Fibroblast of lung (primary cell): ENCODE measurements at places on chromosomes 1 and 21. TPM values are rescaled to one million over a fixed set of nuclear protein-coding genes. Genes with fewer than 3 reads are reported as not detected.
A peak's percentile ranks its signal among the peaks of the same experiment; 100 is the strongest.

- DNase-seq, result peak; percentile 36
These were observed 44.1 kb upstream of the GLIS1 start for GRCh38 chr1:53783056-53783455.

DNA sequence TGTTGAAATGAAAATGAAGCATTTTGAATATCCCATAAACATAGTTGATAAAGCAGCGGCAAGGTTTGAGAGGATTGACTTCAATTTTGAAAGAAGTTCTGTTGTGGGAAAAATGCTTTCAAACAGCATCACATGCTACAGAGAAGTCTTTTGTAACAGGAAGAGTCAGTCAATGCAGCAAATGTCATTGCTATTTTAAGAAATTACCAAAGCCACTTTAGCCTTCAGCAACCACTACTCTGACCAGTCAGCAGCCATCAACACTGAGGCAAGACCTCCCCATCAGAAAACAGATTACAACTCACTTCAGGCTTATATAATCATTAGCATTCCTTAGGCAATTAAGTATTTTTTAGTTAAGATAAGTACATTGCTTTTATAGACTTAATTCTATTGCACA, 33.8 kb upstream of the FCRL3 start:
- DNase-seq, result no peak

DNA sequence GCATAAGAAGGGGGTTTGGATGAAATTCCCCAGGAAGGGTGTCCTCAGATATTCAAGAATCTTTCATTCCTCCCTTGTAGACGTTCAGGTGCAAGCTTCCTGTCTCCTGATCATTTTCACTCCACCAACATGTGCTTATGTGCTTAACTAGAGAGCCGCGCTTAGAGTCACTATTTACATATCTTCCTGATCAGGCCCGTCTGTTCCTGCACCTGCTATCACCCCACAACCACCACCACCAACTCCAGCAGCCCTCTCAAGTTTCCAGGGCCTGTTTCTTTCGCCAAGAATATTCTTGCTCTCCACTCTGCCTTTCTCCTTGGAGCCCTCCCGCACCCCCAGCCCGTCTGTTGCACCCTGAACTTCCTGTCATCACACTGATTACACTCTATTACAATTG, 113.4 kb downstream of the SPSB1 start:
- no peak for DNase-seq

DNA sequence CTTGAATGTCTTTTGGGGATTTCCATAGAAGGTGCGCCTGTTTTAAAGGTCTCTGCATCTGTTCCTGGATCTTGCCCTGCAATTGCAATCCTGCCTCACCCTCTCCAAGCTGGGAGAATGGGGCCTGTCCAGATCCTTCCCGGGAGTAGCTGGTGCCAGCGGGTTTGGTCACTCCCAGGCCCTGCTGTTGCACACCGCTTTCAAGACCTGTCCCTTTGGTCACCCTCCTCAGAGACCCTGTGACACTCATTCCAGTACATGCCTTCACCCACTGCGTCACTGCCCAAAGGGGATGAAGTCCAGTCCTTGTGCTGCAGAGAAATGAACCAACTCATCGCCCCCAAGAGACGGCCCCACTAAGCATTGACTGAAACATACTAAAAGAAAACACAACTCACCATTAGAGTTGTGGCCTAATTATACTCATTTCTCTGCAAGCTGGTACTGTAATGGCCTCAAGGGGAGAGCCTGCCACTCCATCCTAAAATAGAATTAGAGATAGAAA, 1.9 kb upstream of the IRF2BP2 start:
- no peak for DNase-seq

GRCh38 chr1:239951511-239952140, 140.1 kb upstream of the FMN2 start:
- DNase-seq, result peak; percentile 79

DNA sequence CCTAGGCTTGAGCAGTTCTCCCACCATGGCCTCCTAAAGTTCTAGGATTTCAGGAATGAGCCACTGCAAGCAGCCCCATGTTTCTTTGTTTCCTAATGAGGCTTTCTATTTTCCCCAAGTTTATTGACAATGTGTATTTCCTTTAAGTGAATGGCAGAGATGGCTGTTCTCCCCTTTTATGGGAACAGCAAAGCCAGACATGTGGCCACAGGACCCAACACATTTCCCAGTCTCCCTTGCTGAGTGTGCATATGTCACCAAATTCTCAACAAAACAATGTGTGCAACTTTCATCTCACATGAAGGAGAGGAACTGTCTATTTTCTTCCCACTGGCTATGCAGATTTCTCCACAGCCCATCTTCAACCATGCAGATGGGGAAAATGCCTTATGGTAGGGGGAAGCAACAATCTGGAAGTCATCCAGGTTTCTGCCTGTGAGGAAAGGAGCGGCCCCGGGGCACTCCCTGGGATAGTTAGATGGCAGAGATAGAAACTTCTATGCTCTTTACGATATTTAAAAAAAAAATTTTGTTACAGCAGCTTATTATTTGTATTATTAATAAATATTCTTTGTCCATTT, 28.6 kb upstream of the MAP10 start:
- DNase-seq, result no peak

DNA sequence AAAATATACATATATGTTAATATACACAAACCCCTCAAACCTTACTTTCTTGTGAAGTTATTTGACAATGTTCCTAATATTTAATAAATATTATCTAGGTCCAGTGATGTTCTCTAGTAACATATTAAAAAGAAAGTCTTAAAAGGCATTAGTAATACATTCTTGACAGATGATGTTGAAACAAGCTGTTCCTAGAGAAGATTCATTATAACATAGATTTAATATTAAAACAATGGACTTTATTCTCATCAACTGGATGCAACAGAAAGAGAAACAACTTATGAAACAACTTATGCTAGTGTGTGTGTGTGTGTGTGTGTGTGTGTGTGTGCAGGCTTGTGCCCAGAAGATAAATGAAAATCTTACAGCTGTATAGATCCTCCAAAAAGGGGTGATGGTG, 68.5 kb upstream of the PLXNA2 start:
- no peak for DNase-seq

DNA sequence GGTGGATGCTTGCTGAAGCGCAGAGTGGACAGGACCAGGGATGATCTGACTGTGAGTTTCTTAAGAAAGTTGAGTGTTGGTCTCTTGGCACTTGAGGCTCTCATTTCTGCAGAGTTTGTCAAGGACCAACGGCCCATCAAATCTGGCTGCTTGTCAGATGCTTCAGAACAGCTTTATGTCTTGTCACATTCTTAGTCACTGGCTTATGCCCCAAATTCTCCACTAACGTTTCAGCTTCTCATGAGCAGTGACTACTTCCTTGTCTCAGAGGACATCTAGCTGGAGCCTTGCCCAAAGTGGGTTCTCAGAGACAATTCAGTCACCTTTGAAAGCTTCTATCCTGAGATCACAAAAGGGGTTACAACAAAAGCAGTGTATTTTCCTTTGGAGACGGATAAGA, 92.3 kb downstream of the ST6GALNAC5 start:
- no peak for DNase-seq

GRCh38 chr1:115833856-115834255, 7.1 kb downstream of the NHLH2 start:
- no peak for DNase-seq

DNA sequence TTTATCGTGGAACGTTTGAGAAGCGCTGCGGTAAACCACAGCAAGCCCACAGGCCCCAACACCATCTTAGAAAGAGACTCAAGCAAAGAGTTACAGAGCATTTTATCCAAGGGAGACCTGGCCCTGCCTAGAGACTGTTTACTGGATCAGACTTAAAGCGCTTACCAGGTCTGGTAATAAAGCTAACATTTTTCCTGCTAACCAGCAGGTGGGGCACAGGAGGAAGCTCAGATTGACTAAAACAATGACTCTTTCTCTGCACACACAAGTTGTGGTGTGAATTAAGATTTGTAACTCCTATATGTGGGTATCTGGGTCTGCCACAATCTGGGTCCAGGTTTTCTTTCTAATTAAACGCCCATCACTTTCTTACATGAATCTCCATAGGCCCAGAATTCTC, 136.5 kb upstream of the ETS2 start:
- peak; percentile 37 for DNase-seq

Gene NHLH1
- 0.05 and 0.14 TPM in 2 replicates for polyA plus RNA-seq

Gene NCAM2
- polyA plus RNA-seq, result 4.1 and 5.6 TPM in 2 replicates

Gene APP
- 828 and 1,088 TPM in 2 replicates for polyA plus RNA-seq

Gene TNFRSF18
- 0.10 TPM in 1 of 2 replicates, not detected in the other for polyA plus RNA-seq

Gene LEFTY2
- polyA plus RNA-seq, result 0.05 TPM in 1 of 2 replicates, not detected in the other

Gene MPL
- polyA plus RNA-seq, result not detected in 2 replicates

Gene PTPRU
- 0.58 and 1.4 TPM in 2 replicates for polyA plus RNA-seq

Gene GABRD
- polyA plus RNA-seq, result not detected in 2 replicates
